ENCODE measurements at places on chromosomes 11 and 22.

DNA sequence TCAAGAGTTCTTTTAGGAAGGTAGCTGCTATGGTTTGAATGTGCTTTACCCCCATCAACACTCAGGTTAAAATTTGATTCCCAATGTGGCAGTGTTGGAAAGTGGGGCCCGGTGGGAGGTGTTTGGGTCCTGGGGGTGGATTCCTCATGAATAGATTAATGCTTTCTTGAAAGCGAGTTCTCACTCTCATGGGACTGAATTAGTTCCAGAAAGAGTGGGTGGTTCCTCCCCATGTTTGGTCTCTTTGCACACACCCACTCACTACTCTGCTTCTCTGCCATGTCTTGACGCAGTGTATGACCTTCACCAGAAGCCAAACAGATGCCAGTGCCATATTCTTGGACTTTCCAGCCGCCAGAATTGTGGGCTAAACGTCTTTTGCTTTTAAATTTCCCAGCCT lies 394.4 kb downstream of the OPCML start:
- no peak for DNase-seq

DNA sequence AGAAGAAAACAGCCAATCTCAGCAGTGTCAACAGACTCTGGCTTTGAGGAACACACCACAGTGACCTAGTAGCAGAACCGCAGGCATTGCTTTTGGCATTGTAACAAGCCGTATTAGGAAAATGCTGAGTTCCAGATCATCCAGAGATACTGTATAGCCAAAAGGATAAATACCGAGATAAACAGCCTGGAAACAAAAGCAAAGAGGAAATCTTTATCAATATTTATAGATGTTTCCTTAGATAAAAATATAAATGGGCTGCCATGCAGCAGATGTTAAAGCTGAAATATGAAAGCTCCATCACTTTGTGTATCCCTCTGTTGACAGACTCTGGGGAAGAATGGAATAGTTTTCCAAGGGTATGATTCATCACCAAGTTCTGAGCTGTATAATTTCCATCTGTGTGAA lies 98.9 kb upstream of the TP53AIP1 start:
- DNase-seq, result no peak

- DNase-seq, result no peak
Measured at GRCh38 chr11:112175599-112175952, 264 bp downstream of the BCO2 start.

DNA sequence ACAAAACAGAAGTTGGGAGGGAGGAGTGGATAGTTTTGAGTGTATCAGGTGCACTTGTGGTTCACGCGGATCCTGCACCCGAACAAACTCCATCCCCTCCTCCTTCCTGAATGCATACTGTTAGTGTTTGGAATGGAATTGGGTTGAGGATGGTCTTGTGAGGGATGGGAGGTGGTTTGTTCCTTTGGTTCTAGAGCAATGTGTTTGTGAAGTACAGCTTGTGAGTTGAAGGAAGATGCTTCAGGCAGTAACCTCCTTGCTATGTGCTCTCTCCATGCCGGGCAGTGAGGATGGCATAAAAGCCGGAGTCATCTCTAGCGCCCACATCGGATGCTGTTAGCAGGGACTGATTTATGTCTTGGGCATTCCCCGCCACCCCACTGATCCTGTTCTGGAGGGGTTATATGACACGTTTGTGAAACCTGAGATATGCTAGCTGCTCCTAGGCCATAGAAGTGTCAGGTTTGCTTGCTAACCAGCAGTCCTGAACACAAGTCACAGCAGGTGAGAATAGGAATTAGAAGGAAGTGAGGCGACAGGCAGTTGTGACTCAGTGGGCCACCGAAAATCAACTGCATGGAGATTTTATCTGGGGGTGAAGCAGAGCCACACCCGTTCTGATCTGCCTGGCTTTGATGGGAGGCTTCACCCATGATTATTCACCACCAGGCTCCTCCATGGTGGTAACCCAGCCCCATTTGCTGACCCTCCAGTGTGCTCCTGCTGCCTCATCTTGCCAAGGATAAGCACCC lies 2.2 kb downstream of the BCR start:
- DNase-seq, result no peak

- DNase-seq, result no peak
Measured at GRCh38 chr11:86183694-86184093, 60.9 kb upstream of the EED start.

DNA sequence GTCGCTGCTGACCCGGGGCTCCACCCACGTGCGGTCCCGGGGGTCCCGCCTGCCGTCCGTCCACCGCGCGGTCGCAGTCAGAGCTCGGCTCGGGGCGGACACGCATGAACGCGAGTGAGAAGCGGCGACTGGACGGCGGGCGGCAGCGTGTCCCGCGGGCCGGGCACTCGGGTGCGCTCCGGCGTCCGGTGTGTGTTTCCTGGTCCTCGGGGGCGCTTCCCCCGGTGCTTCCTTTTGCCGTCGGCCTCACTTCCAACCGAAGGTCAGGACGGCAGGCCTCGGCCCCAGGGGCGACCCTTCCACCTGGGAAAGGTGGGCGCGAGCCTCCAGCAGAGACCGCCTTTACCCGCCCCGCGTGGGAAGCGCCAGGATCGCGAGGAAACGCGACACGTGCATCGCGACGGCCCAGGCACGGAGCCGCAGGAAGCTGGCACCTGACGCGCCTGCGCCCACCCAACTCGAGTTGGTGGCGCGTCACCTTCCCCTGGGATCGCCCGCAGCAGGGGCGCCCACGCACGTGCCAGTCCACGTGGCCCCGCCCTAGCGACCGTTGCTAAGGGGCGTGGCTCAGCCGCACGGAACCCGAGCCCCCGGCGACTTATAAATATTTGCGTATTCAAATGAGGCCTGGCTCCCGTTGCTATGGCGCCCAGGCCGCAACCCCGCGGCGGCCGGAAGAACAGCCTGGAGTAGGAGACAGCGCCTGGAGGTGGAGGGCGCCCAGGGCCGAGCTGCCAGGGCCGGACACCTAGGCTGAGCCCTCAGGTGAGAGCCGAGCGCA lies at the start of gene LRRC56:
TSS of gene LRRC56 (plus strand) at position 687 of the 781 bp plus-strand sequence. CDS start 3,158 bp downstream, outside the sequence.
- peak; percentile 83 for DNase-seq

- DNase-seq, result peak; percentile 56
Measured at GRCh38 chr22:27987557-27987956, 68.5 kb upstream of the PITPNB start.

GRCh38 chr22:17232406-17232805 lies 13.2 kb upstream of the ADA2 start:
- DNase-seq, result no peak

- DNase-seq, result no peak
Measured at GRCh38 chr11:115636753-115637527, 132.7 kb upstream of the CADM1 start.

GRCh38 chr22:24392218-24392931 lies 35.0 kb upstream of the ADORA2A start:
- no peak for DNase-seq

GRCh38 chr22:19035474-19036228 lies 86.6 kb downstream of the DGCR2 start:
- DNase-seq, result no peak

All from cardiac septum (tissue), 1 donor.